ENCODE measurements at places on chromosomes 1 and 21.

- peak; percentile 30 for DNase-seq
These were observed at the start of gene LUZP1 for GRCh38 chr1:23168445-23169194. TSS of gene LUZP1 (minus strand) at chr1:23168856.

DNA sequence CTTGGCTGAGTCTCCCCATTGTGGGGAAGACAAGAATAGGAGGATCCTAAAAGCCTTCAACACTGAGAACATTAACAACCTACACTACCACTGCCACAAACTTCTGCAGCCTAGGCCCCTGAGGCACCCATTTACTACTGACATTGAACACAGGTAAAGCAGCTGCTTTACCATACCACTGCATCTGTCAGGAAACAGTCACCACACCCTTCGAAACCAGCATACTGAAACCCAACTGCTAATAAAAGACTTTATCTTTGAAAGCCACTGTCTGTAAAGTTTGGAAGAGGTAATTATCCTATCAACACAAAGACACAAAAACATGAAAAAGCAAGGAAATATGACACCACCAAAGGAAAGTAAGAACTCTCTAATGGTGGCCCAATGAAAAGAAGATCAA is 7.4 kb downstream of the IFNAR1 start:
- no peak for DNase-seq

GRCh38 chr1:70922196-70922595 is 125.4 kb downstream of the PTGER3 start:
- no peak for DNase-seq

GRCh38 chr1:17658837-17659236 is 96.3 kb upstream of the ACTL8 start:
- no peak for DNase-seq

DNA sequence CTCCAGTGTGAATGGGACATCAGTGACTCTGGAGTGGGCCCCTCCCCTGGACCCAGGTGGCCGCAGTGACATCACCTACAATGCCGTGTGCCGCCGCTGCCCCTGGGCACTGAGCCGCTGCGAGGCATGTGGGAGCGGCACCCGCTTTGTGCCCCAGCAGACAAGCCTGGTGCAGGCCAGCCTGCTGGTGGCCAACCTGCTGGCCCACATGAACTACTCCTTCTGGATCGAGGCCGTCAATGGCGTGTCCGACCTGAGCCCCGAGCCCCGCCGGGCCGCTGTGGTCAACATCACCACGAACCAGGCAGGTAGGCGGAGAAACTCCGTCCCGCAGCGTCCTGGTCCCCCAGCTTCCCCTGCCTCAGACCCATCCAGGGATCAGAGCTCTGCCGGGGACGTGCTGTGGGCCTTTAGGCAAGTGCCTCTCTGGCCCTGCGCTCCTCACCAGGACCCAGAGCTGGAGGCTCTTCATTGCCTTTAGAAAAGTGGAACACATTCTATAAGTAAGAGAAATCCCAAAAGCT is 25.7 kb downstream of the EPHA8 start:
- DNase-seq = no peak

- no peak for DNase-seq
These were observed 32.0 kb upstream of the IGSF5 start for GRCh38 chr21:39712976-39713375.

GRCh38 chr1:155279268-155279667 is 2.0 kb downstream of the HCN3 start:
- DNase-seq = no peak

DNA sequence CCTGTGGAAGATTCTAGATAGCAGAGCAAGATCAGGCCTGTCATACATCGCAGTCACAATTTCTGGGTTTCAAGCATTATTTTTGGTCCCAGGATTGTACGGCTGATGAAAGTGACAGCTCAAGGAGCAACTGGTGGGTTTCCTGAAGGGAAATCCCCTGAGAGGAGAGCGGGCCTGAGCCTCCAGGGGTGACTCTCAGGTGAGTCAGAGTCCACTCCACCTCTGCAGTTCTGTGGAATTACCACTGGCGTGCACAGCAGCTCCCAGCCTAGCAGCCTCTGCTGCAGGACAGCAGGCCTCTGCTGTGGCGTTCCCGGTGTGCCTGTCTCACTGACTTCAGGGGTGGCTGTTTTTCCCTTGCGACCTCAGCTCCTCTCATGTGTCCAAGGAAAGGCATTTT is 24.4 kb downstream of the SLC66A1 start:
- no peak for DNase-seq

DNA sequence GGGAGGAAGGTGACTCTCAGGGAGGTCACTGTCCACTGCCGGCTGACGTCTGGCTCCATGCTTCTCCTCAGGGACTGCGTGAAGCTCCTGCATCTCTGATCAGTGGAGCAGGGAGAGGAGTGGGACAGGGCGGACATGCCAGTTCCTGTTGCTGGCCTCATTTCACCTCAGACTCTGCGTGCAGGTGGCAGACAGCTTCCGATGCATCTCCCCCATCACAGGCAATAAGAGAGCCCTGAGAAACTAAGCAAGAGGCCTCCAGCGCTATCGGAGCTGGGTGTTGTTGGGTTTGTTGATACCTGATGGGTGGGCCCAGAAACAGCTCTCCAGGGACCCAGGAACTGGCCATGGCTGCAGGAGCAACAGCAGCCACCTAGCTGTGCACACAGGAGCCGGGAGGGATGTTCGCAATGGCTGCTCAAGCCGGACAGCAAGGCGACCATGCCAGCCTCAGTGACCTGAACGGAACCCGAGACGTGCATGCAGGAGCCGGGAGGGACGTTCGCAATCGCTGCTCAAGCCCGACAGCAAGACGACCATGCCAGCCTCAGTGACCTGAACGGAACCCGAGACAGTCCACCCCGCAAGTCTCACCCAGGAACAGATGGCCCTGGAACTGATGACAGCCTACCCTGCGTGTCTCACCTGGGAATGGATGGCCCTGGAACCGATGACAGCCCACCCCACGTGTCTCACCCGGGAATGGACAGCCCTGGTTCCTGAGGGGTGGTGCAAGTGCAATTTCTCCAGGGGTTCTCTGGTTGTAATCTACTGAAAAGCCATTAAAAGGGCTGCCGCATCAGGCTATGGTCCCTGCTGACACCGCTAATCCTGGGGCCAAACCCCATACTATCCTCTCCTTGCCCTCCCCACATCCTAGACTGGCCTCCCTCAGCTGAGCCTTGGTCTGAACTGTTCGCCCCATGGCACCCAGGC is 14.2 kb upstream of the PCBP3 start:
- DNase-seq = no peak

- no peak for DNase-seq
These were observed 82.4 kb upstream of the CD1D start for GRCh38 chr1:158098256-158098655.

DNA sequence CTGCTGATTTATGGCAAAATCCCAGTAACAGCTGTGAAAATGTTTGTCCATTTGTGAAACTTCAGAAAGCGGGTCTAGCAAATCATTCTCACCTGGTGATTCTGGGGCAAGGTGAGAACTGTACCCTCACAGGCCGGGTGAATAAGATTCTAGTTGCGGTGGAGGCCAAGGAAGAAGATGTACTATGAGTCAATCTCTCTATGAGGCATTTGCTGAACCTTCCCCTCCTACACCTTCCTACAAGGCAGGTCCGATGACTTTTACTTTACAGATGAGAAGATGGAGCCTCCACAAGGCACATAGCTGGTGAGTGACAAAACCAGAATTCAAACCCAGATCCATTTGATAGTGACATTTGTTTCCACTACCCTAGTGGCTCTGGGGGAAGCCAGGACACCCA is 72.7 kb downstream of the BACH1 start:
- no peak for DNase-seq

GRCh38 chr1:201251851-201252430 is 31.4 kb upstream of the PKP1 start:
- DNase-seq = no peak

GRCh38 chr21:45355573-45355972 is 49.4 kb upstream of the COL18A1 start:
- no peak for DNase-seq

DNA sequence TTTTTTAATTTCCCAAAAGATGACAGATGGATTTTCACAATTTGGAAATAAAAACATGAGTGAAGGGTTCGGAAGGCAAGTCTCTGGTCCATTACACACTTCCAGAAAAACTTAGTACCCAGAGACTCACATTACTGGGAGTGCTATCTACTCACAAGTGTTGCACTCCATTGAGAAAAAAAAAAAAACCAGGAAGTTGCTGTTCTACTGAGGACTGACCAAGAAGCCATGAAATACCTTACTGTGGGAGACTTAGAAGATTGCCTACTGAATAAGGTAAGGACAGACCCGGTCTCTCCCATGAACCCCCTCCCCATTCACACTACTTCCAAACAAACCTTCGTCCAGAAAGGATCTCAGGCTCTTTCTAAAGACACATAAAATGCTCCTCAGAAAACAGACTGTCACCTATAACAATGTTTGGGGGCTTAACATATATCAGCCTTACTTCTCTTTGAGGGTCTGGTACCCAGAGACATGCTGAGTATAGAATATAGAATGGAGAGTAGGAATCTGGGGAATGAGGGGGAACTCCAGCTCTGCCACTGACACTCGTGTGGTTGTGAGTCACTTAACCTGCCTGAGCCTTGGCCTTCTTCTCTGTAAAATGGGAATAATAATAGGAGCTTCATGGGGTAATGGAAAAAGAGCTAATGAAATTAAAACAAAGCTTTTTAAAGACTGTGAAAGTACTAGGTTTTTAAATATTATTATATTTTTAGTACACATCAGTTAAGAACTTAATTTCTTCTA is 1.4 kb downstream of the MAB21L3 start:
- DNase-seq = no peak

DNA sequence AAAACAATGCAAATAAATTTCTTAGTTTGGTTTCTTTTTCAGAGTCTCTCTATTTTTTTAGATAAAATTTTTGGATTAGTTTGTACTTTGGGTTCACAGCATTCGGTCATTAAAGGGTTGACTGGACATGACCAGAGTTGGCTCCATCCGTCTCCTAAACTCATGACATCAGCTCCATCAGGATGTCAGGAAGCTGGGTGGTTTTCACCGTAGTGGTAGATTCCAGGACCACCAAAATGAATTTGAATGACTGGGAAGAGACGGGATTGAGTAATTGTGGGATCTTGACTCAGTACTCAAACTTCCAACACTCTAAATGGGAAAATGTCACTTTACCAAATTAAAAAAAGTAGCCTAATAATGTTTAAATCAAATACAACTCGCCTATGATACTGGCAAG is 279.2 kb upstream of the DUSP10 start:
- no peak for DNase-seq

GRCh38 chr1:40315795-40316594 is 1.1 kb downstream of the COL9A2 start:
- DNase-seq = peak; percentile 78

DNA sequence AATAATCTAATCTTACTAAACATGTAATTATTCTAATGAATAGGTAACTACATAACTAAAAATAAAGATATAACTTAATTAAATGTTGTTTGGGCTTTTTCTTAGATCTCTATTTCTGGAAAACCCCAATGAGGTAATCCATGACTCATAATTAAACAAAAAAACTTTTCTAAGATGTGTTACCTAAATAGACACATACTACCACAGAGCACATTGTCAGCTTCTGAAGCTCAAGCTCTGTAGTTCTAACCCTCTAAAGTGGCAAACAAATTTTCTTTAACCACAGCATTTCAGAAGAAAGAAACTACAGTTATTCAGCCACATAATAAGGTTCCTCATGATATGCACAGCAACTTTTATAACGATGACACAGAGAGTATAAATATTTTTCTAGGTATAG is 4.2 kb downstream of the OR6K3 start:
- no peak for DNase-seq

GRCh38 chr1:20074725-20075171 is 4.8 kb downstream of the PLA2G5 start:
- DNase-seq = no peak

- peak; percentile 82 for DNase-seq
These were observed 37.9 kb upstream of the USP24 start for GRCh38 chr1:55252942-55253589.

- DNase-seq = no peak
These were observed 327.0 kb upstream of the NR5A2 start for GRCh38 chr1:199700551-199700950.

DNA sequence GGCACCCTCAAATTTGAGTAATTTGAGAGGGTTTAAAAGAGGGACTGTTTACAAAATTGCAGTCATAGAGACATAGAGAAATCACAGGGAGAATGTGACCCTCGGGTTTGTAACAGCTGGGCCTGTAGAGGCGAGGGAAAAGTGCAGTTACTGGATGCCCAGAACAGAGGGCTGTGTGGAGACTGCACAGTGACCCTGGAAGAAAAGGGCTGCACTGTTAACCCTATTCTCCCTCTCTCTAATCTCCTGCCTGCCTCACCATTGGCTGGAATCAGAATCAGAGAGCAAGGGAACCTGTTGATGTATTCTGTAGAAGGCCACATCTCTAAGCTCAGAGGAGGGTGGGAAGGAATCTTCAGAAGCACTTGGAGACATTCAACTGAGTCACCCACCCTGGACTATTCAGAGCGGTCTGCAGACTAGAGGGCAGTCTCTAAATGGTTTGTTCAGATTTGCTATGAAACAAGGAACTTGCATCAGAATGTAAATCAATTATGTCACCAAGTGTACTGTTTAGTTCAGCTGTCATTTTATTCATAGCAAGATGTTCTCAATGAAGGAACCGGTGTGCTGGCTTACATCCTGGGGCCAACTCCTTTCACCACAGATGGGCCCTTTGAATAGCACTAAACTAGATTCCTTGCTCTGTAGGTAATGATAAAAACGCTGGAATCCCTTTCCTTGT is 132.2 kb upstream of the HOOK1 start:
- DNase-seq = no peak

DNA sequence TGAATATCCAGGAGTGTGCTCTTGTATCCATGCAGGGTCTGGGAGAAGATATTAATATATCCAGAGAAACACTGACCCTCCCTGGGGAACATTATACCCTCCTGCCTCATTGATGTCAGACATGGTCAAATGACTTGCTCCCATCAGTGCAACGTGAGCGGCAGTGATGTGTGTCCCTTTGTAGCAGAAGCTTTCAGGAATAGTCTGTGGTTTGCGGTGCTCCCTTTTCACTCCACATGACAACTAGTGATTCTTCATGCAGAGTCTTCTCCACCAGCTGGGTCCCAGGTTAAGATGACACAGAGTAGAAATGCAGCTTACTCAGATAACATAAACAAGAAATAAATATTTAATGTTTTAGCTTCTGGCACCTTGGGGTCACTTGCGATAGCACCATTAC is 31.9 kb upstream of the LYPD8 start:
- no peak for DNase-seq

DNA sequence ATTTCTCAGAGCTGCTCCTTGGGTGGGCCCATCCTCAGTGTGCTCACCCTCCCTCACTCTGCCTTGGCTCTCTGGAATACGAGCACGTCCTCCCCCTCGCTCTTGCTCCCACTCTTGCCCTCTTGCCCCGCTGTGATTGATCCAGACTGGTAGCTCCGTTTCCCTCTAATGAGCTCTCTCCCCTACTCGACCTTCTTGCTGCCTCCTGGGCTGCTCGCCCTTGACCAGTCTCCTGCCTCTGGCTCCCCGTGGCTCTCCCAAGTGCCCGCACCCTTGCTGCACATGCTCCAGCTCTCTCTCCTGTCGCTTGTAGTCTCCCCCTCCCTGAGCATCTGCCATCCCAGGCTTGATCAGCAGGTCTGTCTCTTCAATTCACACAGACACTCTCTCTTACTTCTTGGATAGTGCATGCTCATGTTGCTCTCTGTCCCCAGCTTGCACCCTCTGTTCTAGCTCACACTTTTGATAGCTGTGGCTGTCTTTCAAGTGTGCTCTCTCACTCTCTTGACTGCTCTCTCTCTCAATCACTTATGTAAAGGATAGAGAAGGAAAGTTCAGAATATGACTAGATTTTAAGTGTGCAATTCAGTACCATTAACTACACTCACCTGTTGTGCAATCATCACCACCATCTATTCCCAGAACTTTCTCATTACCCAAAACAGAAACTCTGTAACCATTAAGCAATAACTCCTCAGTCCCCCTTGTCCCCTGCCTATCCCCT is 51.1 kb downstream of the PHC2 start:
- DNase-seq = no peak
